ENCODE measurements at places on chromosomes 6 and 20. TPM values are rescaled to one million over a fixed set of nuclear protein-coding genes. Genes with fewer than 3 reads are reported as not detected.

The TMC2 gene
- total RNA-seq: 0.22 TPM

The SLCO4A1 gene
- 44.4 TPM for total RNA-seq

The SLC32A1 gene
- not detected for total RNA-seq

The CFAP61 gene
- 0.61 TPM for total RNA-seq

The PTK6 gene
- total RNA-seq: 0.10 TPM
